ENCODE measurements at places on chromosomes 5 and 9.
A peak's percentile ranks its signal among the peaks of the same experiment; 100 is the strongest.

DNA sequence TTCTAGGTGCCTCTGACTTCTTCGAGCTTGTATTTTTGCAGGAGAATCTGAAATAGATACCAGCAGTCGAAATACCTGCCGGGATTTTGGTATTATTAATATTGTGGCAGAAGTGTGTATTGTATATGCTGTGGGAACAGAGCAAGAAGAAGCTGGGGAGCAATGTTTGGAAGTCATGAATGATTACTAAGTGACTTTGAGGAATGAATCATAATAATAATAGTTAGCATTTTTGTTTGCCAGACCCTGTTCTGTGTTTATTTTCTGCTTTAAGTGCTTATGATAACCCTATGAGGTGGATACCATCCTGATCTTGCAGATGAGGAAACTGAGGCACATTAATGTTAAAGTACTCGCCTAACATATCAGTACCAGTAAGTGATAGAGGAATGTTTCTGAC lies 32.4 kb downstream of the RAB24 start:
- no peak for DNase-seq

GRCh38 chr5:101159006-101159405 lies 255.9 kb upstream of the ST8SIA4 start:
- DNase-seq: no peak

- peak; percentile 65 for DNase-seq
Measured at GRCh38 chr9:121861501-121862180, 210.2 kb downstream of the DAB2IP start.

GRCh38 chr9:123422635-123423310 lies 66.8 kb downstream of the CRB2 start:
- DNase-seq: no peak

GRCh38 chr5:125530833-125531615 lies 784.6 kb upstream of the ZNF608 start:
- no peak for DNase-seq

GRCh38 chr5:176162198-176162597 lies 76.0 kb upstream of the SIMC1 start:
- DNase-seq: peak; percentile 4

- DNase-seq: no peak
Measured at GRCh38 chr9:70324963-70325362, 66.2 kb downstream of the SMC5 start.

DNA sequence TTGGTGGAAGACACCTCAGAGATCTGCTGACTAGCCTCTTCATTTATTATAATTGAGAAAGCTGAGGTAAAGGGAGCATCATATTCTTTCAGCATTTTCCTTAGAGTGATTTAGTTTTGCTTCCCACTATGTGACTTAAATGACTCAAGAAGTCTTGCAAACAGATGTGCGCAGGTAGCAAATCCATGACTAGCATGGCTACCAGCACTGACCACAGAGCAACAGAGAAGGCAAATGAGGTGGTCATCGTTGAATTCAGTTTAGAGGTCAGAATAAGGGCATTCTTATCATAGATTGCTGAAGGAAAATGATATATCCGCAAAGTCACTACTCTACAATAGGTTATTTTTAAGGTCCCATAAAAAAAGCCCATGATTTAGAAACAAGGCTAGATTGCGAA lies 162.2 kb downstream of the PIK3R1 start:
- no peak for DNase-seq

- DNase-seq: no peak
Measured at GRCh38 chr9:742914-743589, 98.4 kb upstream of the DMRT1 start.

- no peak for DNase-seq
Measured at GRCh38 chr5:96816991-96817390, 9.2 kb upstream of the ERAP1 start.
